ENCODE measurements at places on chromosomes 6 and 20.

DNA sequence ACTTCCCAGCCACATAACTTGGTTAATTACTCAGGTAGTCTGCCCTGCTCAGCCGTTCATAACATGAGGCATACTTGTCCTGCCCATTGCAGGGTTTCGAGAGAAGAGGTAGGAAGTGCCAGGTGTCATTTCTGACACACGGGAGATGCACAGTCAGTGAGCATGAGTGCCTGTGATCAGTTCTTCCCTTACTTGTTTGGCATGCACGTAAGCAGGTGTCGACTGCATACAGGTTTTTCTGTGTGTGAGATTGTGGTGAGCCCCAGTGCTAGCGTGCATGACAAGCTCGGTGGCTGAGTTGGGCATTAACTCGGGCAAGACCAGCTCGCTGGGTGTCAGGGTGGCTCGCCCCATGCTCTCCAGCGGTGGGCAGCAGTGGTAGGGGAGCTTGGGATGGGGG is 51.2 kb upstream of the SLC22A1 start:
- no peak for DNase-seq

- no peak for DNase-seq
These were observed 92.5 kb upstream of the IYD start for GRCh38 chr6:150276168-150276936.

GRCh38 chr6:55746473-55746872 is 128.9 kb downstream of the BMP5 start:
- no peak for DNase-seq

- DNase-seq, result no peak
These were observed 76.5 kb downstream of the EFHC1 start for GRCh38 chr6:52496631-52497030.

DNA sequence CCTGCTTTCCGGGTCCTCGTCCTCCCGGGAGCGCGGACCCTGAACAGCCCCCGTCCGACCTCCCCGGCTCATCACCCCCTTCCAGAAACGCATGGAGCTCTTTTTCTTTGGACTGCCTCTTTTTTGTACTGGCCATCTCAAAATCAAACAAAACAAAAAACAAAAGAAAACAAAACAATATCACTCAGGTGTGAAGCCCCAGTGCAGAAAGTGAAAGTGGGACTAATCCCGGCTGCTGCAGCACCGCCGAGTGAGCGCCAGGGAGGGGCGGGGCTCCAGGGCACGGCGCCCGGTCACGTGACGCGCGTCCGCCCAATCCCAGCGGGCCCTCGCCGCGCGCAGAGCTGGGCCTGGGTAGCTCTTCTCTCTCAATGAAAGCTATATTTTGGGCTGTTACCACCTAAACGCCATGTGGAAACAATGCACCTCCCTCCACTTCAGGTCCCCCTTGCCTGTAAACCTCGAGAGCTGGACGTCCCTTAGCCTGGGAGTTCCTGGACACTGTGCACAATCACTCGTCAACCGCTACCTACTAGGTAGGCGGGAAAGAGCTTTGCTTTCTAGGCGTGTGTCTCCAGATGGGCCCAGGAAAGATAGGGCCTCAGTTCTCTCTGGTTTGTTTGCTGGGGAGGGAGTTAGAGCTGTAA is 93.7 kb upstream of the PRDM1 start:
- no peak for DNase-seq

DNA sequence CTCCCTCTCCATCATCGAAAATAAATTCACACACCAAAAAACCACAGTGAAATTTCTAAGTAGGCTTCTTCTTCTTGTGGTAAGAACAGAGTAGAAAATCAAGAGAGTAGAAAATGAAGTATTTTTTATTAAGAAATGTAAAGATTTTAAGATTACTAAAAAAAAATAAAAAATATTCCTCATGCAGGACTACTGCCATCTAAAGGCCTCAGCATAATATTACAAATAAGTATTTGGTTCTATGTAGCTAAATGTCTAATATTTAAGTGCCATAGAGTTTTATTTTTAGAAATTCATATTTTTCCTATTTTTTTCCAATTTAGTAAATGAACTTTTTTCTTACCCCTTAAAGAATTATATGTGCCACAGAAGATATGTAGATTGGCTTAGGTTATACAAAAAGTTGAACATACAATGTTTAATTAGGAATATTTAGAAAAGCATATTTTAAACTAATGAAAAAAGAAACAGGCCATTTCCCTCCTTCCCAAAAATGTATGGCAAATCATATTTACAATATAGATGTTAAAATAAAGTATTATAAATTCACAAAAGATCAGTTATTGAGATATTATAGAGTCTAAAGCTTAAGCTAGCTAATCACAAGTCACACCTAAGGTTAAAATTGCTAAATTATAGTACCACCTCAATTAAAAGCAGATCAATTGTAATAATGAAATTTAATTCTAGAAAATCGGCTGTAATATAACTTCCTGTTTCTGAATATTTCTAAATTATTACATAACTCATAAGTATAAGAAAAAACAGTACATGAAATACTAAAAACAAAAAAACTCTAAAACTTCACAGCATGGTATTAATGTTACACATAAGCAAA is 3.5 kb upstream of the NT5DC1 start:
- no peak for DNase-seq

- no peak for DNase-seq
These were observed 18.3 kb downstream of the ETV7 start for GRCh38 chr6:36368921-36369865.

GRCh38 chr20:61719691-61720347 is 345.9 kb downstream of the TAF4 start:
- DNase-seq, result no peak

DNA sequence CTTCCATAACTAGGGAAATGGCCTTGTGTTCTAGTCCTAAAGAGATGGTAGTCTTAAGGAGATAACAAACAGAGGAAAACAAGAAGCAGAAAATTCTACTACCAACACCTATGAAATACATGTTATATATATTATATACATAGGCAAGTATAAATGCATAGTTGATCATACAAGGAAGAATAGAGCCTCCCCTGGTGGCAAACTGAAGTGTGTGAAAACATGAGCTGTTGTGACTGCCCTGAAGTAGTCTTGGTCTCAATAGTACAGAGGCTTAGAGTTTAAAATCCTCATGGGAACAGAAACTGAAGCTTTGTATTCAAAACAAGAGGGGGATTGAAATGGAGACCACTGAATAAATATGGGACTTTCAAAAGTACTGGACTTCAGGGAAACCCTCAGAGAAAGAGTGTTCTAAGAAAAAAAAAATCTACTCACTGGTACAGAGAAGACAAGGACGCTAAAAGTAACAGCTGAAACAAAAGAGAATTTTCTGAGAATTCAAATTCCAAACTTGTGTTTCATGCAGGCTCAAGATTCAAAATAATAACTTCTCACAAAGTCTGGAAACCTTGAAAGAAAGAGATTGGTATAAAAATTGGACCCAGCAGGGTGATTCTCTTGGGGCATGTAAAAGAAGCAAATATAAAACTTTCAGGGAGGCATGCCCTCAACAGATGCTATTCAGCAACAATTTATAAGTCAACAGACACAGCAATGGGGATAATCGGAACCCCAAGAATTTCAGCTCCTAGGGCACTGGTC is 59.7 kb upstream of the SAMD3 start:
- no peak for DNase-seq

DNA sequence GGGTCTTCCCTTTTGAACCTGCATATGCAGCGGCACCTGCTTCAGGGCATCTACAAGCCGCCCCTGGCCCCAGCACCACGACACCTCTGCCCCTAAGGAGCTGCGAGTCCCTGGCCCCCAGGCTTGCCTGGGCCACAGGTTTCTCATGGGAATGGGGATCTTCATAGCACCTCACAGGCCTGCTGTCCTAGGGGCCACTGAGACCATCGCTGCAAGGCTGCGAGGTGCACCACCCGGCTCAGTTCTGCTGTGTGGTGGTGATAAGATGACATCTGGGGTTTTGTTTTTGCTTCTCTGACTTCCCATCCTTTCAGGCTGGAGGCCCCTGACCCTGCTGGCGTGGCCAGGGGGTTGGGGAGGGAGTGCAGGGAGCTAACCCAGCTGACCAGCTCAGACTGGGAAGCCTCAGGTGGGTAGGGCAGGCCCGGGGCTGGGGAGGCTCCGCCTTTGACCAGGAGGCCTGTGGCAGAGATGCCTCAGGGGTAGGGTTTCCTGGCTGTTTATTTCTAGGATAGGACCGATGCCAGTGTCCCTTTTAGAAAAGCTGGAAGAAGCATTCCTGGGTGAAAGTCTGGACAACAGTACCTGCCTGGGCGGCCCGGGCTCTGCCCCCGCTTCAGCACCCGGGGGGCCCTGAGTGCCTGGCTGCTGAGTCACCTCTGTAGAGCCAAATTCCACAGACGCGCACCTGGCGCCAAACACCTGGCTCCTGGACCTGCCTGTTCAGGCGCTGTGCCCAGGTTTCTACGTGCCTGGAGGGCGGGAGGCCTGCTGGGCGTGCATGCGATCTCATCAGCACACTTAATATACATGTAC is 264.7 kb downstream of the DLL1 start:
- DNase-seq, result no peak

DNA sequence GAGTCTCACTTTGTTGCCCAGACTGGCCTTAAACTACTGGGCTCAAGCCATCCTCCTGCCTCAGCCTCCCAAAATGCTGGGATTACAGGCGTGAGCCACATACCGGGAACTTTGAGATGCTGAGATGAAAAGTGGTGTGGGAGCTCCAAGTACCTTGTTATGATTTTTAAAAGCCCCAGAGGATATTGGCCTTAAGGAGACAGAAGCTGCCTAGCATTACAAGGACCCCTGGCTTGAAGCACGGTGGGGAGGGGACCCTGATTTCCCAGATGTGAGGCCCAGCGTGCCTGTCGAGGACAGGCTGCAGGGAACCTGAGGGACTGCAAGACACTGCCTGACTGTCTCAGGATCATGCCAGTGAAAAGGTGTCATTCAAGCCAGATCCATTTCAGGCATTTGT is 75.3 kb upstream of the TIAM2 start:
- no peak for DNase-seq

- DNase-seq, result no peak
These were observed 319.1 kb upstream of the QKI start for GRCh38 chr6:163095401-163095800.

DNA sequence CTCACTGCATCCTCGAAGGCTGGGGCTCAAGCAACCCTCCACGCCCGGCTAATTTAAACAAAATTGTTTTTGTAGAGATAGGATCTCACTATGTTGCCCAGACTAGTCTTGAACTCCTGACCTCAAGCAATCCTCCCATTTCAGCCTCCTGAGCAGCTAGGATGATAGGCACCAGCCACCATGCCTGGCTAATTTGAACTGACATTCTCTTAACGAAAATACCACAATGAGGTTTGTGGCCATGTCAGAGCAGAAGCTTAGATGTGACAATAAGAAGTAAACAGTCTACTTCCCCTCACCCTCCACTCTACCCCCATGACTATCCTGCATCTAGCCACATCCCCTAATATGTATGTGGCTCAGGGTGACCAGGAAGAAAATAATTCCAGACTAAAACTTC is 74.8 kb upstream of the PLCB4 start:
- DNase-seq, result no peak

DNA sequence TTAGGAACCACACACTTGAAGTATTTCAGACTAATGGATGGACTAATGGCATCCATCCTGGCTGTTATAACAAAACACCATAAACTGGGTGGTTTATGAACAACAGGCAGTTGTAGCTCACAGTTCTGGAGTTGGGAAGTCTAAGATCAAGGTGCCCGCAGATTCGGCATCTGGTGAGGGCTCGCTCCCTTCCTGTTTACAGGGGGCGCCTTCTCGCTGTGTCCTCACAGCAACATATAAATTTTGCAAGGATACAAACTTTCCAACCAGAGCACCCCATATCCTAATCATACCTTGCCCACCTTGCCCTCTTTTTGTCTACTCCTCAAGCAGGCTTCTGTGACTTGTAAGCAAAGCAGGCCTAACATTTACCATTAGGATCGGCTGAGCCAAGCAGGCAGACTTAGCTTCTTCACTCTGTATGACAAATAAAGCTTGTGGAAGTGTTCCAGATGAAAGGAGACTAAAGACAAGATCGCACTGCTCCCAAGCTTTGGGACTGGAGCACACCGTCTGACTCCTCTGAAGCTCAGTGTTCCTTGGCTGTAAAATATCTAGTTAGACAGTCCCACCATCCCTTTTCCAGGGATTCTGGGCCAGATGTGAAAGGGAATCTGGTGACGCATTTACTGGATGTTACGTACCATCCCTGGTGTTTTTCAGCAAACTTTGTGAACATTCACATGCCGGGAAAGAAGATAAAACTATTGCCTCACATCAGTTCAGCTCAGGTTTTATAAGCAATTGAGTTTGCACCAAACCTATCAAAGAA is 34.9 kb downstream of the GFOD1 start:
- DNase-seq, result no peak

DNA sequence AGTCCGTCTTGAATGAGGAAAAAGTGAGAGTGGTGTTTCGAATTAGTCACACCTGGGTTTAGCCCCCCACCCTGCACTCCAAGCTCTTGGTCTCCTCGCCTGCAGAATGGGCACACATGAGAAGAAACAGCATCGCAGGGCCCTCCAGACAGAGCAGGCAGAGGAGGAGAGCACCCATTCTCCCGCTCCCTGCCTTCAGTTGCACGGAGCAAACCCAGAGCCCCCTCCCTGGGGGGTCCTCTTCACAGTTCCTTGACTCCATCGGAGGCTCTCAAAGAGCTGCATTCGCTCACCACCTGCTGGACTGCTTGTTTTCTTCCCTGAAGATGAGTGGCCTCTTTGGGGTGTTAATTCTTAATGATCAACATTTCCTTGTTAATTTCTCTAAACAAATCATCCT is 5.1 kb downstream of the CST7 start:
- DNase-seq, result no peak

DNA sequence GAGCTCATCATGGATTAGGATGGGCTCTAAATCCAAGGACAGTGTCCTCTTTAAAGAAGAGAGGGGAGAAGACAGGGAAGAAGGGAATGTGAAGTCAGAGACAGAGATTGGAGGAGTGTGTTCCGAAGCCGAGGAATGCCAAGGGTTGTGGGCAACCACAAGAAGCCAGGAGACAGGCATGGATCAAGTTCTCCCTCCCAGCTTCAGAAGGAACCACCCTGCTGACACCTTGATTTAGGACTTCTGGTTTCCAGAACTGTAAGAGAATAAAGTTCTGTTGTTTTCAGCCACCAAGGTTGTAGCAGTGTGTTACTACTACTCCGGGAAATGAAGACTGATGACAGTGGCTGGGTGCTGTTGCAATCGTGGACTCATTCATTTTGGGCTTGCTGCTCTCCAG is 120.1 kb downstream of the RPS12 start:
- no peak for DNase-seq

DNA sequence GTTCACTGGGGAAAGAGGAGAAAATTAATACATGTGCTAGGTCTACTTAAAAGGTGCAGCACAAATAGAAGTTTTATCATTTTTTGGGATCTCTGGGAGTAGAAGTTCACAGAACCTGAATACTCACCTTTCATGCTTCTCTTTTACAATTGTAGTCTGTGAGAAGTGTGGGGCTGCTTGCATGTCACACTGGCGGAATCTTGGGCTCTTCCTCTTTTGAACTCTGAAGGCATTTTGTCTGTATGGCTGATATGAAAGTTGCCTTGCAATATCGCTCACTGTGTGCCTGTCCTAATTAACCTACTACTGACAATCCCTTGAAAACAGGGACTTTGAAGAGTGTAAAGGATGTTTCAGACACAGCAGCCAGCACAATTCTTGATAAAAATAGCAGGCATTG is 65.9 kb upstream of the CLDN20 start:
- DNase-seq, result no peak
